ENCODE measurements at places on chromosomes 12 and 14.

- no peak for DNase-seq
These were observed 31.7 kb downstream of the DGLUCY start for GRCh38 chr14:91145391-91146160.

DNA sequence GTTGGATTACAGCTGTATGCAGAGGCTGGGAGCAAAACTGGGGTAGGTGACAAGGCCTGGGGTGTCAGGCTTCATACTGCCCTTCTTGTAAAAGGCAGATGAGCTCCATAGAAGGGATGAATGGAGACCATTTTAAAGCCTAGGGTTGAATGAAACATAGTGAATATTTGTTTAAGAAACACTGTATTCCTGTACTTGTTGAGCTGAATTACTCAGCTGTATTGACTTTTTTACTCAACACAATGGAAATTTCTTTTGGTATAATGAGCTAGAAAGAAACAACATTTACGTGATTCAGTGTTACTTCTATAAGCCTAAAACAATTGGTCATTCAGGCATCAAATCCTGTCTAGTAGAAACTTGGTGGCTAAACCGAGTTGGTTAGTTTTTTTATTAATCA, 14.1 kb downstream of the ATP6V0A2 start:
- no peak for DNase-seq

DNA sequence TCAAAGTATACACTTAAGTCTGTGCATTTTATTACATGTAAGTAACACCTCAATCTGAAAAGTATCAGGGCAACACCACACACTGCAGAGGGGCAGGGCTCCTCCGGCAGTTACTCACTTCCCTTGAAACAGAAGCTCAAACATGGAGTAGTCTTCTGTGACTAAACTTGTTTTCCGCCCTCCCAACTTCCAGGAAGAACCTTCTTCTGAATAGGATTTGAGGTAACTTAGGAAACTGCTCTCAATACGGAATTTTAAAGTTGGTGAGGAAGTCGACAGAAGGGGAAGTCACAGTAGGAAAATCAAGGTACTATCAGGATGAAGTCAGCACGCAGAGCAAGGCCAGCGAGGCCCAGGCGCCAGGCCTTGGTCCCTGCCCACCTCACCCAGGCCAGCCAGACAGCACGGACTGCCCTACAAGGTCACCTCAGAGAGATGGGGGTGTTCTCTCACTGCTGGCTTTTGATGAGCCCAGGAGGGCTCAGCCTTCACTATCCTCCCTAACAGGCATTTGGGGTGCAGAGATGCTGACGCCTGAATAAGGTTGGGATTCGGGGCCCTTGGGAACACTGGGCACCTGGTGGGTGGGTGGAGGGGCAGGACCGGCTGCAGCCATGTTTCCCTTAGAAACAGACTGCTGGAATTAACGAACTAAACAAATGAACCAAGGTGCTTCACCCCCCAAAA, 5.8 kb downstream of the ANKRD9 start:
- DNase-seq: no peak

DNA sequence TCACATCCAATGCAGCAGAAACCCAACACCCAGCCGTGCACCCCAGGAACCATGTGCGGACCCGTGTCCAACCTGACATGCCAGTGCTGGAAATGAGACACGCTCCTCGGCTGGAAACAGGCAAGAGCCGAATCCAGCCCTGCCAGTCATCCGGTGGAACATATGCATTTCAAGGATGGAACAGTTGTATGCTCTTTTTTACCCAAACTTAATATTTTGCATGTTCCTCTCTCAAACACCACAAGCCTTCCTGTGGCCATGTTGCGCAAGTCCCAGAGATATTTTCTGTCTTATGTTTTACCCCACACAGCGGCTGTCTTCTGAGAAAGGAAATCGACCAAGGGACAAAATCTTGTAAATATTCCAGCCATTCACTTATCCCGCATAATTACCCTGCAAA, 196.9 kb downstream of the BCL11B start:
- DNase-seq: no peak

- no peak for DNase-seq
These were observed 318.9 kb downstream of the SNAPC1 start for GRCh38 chr14:62081012-62081612.

GRCh38 chr14:53880761-53881160, 75.9 kb downstream of the BMP4 start:
- no peak for DNase-seq

DNA sequence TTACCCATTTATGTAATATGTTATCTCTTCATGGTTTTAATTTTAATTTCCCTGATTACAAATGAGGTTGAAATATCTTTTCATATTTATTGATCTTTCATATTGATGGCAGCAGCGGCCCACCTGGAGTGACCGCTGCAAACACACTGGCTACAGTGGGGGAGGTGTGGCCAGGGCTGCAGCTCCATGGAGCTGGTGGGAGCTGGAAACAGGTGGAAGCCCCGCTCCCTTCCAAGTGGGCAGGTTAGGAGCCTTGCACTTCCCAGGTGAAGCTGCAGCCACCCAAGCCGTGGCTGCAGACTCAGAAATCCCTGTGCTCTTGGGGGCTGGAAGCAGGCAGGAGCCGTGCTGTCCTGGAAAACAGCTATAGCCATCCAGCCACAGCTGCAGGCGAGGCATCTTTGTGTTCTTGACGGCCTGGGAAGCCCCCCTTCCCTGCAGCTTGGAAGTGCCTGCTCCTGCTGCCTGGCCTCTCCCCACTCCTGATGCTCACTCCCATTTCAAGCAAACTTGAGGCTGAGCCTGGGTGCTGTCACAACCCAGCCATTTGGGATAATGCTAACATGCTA, 201.1 kb downstream of the TMEM117 start:
- no peak for DNase-seq

DNA sequence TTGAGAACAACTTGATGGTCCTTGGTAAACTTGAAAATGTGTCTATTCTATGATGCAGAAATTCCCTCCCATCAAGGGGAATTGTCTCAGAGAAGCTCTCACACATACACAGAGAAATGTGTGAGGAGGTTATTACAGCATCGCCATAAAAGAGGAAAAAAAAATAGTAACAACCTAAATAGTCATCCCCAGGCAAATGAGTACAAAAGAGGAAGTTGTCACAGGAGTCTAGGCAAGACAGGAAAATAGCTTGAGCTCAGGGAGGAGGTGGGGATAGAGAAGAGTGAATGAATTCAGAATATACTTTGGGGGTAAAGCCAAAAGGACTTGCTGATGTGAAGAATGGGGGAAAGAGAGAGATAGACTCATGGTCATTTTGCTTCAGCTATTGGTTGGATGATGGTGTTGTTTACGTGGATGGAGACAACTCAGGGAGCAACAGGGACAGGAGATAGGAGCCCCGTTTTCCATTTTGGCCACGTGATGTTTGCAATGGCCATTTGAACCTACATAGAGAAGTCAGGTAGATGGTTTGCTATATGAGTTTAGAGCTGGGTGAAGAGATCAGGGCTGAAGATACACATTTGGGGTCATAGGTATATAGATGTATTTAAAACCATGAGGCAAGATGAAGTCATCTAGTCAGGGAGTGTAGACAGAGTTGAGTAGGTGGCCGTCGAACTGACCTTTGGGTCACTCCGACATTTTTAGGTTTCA, 20.3 kb downstream of the LRRC74A start:
- peak; percentile 63 for DNase-seq

DNA sequence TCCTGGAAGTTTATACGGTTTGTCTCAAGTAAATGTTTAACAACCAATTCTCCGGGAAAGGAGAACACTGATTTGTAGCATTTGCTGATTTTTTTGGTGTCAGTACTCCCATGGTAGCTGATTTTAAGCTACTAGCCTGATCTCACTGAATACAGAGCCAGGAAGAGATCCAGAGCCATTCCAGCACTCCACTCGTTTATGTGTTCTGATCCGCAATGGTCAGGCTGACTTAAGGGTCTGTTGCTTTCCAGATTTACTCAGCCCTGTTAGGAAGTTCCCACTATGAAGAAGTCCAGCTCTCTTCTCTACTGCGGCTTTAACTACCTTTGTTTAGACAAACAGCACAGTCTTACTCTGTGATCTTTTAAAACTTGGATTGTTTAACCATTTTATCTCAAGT, 38.0 kb upstream of the NID2 start:
- no peak for DNase-seq

DNA sequence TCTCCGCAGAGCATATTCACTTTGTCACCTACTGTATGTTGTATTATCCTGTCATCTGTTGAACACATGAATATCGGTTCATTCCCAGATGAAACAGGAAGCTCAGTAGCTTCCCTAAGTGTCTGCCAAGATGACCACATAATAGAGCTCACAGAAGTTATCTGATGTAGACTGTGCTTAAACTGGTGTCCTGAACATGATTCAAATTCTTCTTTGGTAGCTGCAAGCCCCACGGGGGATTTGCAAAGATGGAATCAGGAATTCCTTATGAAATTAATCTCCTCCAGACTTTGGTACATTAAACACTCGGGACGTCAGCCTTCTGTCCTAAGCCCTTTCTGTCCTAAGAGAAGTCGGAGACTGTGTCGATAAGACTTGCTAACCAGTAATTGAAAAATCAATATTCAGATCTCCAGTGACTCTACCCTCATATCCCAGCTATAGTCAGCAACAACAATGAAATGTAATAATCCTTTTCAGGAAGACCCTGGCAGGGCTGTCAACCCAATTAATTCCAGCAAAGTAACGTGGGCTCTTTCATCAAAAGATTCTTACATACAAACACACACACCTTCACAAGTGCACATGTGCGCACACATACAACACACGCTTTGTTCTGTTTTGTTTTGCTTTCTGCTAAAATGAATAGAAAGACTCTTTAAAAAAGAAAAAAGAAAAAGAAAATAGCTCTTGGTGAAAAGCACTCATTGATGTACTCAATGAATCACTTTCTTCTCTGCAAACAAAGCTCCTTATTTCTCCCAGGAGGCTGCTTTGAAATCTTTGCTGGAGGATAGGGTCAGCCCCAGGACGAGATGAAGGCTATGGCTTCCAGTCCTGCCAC, 127.2 kb downstream of the RIMBP2 start:
- no peak for DNase-seq

DNA sequence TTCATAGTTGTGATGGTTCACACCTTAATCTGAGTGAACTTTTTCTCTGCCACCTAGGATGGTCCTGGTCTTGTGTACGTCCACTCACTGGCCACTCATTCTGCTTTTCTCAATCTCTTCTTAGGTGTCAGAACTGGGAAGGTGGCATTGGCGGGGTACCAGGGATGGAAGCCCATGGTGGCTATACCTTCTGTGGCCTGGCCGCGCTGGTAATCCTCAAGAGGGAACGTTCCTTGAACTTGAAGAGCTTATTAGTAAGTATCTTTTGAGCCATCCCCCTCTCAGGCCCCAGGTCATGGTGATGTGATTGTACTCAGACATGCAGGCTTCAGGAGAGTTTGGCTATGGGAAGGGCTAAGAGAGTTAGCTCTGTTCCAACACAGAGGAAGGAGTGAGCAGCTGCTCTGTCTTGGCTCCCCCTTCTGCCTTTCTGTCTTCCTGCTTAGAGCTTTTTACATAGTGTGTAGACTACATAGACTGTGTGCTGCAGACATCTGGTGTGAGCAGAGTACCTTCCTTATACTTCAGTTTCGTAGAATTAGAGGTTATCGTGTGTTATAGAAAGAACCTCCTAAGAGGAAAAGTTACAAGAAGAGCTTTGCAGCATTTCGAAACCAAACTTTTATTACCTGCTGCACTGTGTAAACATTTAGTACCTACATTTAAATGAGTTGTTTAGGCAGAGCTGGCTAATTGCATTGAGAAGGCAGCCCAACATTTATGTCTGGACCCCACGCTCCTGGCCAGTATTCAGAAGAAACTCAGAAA, 54.2 kb downstream of the FNTB start:
- no peak for DNase-seq

DNA sequence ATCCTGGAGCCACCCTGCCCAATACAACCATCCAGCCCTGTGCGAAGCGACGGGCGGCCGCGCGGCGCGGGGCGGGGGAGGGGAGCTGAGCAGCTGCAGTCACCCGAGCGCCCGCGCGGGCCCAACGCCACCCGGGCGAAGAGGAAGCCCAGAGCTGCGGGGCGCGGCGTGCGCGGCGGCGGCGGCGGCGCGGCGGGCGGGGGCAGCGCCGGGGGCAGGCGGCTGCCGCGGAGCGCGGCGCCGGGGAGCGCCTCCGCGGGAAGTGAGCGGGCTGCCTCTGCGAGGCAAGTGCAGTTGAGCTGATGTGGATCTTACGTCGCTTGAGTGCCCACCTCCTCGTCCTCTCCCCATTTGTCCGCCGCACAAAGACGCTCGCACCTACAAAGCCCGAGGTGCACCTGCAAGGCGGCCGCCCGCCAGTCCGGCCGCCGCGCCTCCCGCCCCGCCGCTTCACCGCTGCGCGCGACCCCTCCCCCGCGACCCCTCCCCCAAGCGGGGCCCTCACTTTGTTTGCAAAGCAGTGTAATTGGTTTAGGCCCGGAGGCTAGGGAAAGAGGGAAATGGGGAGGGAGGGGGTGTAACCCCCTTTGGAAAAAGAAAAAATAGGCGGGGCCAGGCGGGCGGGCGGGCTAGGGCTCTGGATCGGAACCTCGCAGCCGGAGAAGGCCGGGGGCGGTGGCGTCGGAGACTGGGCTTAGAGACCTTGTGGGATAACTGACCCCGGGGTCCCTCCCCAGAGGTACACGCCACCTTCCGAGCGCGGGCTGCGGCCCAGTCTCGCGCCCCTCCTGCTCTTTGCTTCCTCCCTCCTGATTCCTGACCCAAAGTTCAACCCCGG, at the start of the genes FOXA1 and TTC6:
TSS of gene FOXA1 (minus strand) at position 279 of the 838 bp plus-strand sequence. CDS start at position 2, 277 bp downstream.
TSS of gene TTC6 (plus strand) at position 659 of the 838 bp plus-strand sequence. CDS start 26,436 bp downstream, outside the sequence.
- no peak for DNase-seq

GRCh38 chr12:132429602-132429945, 60.4 kb upstream of the FBRSL1 start:
- DNase-seq: peak; percentile 69

- no peak for DNase-seq
These were observed 42.7 kb upstream of the FLRT2 start for GRCh38 chr14:85487215-85487614.

DNA sequence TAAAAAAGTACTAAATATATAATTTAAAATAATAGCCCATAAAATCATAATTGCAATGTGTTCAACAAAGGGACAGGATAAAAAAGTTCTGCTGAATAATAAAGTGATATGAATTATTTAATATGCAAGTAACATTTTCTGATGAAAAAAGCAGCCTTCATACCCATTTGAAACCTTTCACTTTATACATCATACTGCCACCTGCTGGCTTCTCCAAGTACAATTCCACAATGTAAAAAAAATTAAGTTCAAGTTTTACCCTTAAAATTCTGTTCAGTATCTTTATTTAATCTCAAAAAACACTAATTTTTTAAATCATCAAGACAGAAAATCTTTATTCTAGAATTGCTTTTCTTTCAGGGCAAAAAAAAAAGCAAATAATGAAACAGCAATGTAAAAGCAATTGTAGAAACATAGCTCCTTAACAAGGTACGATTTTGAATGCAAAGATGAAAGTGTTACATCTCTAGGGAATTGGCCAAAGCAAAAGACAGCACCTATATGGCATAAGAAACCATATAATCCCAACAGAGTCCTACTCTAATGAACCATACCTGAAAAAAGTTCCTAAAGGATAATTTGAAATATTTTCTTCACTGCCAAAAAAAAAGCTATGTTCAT, 15.0 kb downstream of the MDM1 start:
- DNase-seq: no peak

- DNase-seq: peak; percentile 83
These were observed 886 bp upstream of the FUT8 start for GRCh38 chr14:65411656-65412031.
